ENCODE measurements at places on chromosomes 1 and 21.

GRCh38 chr1:233022246-233022645 is 71.8 kb downstream of the NTPCR start:
- DNase-seq, result no peak

DNA sequence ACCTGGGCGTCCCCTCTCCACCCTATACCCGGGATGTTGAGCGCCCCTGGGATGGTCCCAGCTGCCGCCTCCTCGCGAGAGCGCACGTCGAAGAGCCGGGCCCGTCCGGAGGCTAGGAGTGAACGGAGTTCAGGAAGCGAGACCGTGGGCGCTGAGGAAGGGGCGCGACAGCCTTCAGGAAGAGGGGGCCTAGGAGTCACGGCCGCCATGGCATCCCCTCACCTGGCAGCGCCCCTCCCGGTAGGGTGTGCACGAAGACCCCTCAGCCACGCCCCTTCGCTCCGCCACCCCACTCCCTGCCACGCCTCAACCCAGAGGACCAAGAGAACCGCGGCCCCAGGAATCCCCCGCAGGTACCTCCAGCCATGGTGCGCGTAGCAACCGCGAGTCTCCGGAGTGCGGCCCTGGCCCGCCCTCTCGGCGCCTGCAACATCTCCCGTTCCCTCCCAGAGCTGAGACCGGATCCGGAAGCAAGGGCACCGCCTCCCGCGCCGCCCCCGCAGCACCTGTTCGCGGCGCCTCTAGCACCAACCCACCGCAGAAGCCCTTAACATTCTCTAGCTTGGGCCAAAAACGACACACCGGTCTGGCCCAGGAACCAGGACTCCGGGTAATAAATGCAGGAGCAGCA is at the start of gene TSTD1:
TSS of gene TSTD1 (minus strand) at position 442 of the 631 bp plus-strand sequence. CDS start at position 367, 75 bp downstream.
- DNase-seq, result peak; percentile 78

DNA sequence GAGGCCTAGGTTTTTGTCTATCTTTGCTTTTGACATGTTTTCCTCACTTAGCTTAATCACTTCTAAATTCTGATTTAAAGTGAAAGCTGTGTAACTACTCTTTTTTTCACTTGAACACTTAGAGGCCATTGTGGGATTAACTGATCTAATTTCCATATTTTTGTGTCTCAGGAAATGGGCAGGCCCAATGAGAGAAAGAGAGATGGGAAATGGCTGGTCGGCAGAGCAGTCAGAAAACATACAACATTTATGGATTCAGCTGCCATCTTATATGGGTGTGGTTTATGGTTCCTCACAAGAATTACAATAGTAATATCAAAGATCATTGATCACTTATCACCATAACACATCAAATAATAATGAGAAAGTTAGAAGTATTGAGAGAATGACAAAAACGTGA is 320.8 kb downstream of the PTPRC start:
- no peak for DNase-seq

- no peak for DNase-seq
Measured at GRCh38 chr1:166814611-166815010, 24.7 kb upstream of the POGK start.

DNA sequence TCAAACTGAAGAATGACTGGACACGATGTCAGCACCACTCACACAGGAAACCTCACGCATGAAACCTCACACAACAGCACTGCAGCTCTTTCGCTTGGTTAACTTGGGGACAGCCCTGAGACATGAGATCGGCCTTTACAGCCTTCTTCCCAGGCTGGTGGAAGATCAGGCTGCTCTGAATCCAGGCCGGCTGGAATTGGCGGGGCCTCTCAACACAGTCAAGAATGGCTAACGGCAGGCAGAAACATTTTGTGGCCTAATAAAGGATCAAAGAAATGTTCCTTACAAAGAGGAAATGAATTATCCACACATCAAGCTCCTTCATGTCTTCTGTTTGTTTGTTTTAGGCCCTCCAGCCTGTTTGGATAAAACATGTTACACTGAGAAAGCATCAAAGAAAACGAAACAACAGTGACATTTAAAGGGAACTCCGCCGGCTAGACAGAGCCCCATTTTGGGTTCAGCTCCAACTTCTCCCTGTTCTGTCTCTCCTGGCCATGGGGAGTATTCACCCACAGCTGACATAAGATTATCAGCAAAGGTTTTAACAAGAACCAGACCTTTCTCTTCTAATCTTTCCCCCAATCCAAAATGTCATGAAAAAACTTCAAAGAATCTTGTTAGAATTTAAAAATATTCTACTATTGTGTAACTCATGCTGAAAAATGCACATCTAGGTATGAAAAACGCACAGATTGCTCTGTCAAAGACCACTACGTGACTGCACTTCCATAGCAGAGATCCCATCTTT is 131.2 kb downstream of the SLC45A1 start:
- DNase-seq, result no peak

DNA sequence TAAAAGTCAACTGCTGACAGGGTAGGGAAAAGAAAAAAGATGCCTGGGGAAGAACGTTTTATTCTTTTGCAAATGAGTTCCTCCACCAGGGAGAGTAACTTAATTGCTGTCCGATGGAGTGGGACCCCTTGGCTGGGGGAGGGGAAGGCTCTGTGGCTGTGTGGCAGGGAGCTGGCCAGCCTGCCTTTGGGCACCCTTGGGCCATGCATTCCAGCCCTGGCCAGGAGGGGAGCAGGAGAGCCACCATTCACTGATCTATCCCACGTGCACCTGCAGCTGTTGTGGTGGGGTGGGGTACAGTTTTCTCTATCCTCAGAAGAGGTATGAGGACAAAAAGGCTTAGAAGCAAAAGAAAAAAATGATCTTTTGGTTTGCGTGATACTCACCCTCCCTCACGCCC is 116.9 kb downstream of the KCNK1 start:
- DNase-seq, result no peak

GRCh38 chr21:34619841-34620665 is 5.1 kb upstream of the RCAN1 start:
- DNase-seq, result no peak

DNA sequence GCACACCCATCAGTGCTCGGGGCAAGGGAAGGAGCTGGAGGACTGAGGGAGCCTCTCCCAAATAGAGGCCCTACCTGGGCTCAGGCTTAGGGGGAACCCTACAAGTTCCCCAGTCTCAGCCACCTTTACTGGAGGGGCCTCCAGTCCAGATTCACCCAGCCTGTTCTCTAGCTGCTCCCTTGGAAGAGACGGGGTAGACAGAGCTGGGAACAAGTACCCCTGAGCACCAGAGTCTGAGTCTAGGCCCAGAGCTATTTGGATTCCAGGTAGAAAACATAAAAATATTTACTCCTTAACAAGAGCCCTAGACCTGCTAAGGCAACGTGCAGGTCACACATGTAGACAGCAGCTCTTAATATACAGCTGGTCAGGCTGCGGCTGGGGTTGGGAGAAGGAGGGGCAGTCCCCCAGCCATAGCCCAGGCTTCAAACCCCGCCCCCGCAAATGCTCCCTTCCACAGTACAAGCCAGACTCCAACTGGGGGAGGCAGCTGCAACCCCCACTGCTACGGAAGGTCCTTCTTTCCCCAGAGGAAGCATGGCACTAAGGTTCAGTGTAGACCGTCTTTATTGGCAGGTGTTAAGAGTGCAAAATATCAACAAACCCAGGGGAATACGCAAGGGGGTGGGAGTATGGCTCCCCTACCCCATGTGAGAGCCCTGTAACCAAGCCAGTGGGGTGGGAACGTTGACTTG is 8.0 kb downstream of the TENT5B start:
- no peak for DNase-seq

DNA sequence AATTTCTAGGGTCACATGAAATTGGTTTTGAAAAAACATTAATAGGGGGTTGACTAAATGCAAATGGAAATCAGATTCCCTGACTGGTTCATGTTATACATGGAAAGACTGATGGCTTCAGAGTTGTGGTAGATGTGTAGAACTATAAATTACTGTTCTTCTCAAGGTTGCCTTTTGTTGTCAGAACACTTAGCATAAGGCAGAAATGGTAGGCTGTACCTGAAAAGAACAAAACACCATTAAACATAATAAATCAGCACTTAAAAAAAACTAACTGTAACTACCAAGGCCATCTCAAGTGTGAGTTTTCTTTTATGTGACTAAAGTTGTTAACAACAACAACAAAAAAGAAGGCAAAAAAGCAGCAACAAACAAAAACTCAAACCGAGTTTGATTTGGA is 111.8 kb downstream of the RPS6KC1 start:
- DNase-seq, result no peak

DNA sequence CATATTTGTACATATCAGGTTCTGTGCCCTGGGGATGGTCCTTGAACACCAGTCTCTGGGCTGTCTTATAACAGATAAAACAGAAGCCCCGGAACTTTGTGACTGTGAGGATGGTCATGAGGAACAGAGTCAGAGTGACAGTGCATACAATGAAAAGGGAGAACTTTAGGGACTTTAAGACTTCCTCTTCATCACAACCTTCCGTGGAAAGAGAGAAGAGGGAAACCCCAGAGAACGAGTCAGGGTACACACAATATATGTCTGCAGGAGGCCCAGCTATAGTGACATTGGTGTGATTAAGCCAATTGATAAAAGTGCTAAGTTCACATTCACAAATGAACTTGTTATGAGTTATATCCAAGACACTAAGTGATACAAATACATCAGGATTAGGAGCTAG is 32.1 kb downstream of the TLR5 start:
- DNase-seq, result no peak

DNA sequence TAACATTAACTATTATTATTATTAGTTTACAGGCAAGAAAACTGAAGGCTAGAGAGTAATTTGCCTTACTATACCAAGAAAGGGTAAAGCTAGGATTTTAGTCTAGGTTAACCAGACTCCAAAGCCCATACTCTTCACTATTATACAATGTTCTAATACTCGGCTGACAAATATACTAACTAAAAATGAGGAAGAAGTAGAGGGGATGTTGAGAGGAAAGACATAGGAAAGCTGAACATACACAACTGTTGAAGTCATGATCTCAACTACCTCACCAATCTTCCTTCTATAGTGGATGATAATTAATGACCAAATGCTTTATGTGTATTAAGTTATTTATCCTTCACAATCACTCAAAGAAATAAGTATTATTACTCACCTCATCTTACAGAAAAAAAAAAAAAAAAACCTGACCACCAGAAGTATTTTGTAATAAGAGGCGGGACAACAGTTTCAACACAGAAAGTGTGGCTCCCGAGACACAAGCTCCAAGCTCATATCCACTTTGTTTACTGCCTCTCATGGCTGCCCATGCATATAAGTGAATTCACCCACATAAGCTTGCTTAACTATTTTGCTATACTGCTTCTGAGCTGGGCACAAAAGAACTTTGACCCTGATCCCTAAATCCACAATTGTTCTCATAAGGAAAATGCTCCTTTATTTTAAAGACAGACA is 78.0 kb downstream of the USP1 start:
- no peak for DNase-seq

DNA sequence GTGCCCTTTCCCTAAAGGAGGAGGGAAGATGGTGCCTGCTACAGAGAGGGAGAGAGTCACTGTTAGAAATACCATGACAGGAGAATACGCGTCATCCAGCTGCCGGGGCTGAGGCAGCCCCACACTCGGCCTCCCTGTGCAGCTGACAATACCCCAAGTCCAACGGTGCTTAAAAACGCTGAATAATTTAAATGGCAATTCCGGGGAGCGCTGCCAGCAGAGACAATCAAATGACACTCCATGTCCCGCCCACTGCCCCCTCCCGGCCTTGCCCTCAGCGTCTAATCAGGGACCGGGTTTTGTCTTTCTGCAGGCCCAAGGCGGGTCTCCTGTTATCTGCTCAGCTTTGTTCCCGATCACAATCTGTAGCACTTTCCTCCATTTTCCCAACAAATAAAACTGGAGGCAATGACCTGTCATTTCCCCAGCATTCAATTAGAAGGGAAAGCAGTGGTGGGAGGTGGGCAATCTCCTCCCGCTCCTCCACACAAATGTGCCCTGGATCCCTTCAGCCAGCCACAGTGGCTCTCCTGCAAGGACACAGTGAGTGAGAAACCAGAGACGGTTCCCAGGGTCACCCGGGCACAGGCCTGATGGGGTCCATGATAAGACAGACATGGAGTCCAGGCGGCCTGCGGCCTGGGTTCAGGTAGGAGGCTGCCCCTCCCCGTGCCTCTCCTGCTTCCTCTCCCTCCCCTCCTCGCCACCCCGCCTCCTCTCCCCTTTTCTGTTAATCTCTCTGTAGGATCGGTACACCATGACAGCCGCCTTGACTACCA is 42.7 kb upstream of the AJAP1 start:
- no peak for DNase-seq

DNA sequence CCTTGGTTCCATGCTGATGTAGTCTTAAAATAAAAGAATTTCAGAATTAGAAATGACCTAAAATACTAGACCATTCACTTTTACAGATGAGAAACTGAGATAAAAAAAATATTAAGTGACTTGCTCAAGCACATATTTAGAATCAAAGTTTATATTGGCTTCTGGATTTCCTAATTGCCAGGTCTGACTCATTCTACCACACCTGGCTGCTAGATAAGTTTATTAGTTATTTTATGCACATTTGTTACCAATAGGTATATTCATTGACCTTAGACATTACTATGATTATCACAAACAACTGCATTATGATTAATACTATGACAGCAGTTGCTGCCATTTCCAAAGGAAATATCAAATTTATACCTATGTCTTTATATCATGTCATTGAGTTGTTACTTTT is 497.5 kb downstream of the RWDD3 start:
- no peak for DNase-seq

GRCh38 chr21:36678538-36678937 is 20.4 kb upstream of the SIM2 start:
- no peak for DNase-seq

DNA sequence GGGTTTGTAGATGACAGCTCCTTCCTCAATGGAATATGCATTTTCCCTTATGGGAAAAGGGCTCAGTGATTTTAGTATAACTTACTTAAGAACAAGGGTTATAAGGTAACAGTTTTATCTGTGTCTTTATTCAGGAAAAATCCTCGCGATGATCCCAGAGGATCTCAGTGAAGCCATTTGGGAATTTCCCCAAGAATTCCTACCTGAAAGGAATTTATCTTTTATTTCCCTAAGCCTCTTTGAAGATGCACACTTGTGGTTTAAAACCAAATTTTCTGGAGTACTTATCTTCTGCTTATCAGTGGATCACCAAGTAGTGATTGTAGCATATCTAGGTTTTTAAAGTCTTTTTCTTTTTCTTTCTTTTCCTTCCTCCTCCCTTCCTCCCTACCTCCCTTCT is 58.8 kb downstream of the AK4 start:
- DNase-seq, result no peak

GRCh38 chr1:150805899-150806298 is 2.2 kb downstream of the CTSK start:
- DNase-seq, result no peak

DNA sequence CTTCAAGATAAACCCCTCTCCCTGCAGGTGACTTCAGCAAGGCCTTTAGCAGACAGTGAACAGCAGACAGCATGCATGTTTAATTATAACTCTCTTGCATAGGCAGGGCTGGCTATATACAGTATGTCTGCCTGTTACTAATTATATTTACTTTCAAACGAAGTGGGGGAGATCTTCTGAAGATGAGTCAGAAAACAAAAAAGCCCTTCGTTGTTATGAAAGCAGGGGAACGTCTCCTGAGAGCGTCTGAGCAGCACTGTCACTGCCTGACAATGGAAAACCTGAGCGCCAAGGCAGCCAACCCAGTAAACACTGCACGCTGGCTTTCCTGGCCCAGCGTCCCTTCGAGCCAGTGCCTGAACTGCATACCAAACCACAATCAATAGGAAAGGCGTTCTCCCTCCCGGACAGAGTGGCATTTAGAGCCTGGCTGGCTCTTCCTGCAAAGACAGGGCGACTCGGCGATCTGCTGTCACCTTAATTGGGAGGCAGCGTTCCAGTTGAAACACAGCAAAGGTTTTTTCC is 54.1 kb downstream of the TOMM20 start:
- no peak for DNase-seq

Measured in stimulated activated CD8-positive, alpha-beta memory T cell treated with anti-CD3 and anti-CD28 coated beads, Interleukin-15, amount 100 ng/mL, for 4 hours (primary cell).